LoVo (cell line): ENCODE measurements at places on chromosomes 5 and 9.

DNA sequence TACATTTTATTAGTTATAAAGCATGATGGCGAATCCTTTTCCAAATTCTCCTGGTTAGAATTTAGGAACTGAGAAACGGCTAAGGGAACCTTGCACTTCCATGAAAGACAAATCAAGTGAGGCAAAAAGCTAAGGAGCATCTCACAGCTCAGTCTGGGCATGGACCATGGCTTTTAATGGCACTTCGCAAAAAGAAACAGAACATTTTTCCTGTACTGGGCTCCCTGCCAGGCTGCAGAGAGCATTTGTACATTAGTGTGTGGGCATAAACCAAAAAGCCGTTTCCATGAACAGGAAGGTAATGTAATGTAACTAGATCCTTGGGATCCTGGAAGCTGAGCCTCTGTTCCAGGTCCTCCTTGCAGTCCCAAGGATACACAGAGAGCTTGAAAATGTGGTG, 354.2 kb downstream of the MRPS30 start:
- no peak for DNase-seq

DNA sequence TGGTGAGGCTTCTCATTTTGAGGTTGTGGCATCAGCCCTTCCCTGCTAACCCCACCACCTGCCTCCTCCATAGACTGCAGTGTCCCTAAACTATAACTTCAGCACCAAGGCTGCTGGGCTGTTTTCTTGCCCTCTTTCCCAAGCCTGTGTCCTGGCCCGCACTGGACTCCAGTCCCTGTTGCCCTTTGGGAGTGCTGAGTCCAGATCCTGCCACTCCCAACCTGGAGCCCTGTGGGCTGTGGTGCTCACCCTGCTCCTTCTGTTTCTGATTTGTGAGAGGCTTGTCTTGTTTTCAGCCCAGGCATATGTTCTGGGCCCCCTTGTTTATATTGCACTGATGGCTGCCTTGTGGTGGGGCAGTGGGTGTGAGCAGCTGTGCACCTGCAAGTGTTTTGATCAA, 39.7 kb upstream of the RNU6ATAC start:
- no peak for DNase-seq

DNA sequence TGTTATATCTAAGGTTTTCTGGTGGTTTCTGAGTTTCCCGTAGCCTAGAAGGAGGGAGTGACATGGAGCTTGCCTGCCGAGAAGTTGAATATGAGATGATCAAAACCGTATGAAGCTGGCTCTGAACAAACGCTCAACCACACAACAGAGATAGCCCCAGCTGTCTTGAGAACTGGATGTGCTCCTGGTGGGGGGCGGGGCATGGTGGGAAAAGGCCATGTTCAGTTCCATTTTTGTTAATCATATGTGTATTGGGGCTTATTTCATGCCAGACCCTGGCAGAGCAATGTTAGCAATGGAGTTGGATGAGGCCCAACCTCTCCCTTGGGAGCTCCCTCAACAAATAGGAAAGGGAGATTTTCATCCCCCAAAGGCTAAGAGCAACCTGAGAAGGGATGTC, 4.8 kb downstream of the CCL19 start:
- DNase-seq: no peak

GRCh38 chr5:14223372-14223771, 80.2 kb downstream of the TRIO start:
- DNase-seq: no peak

DNA sequence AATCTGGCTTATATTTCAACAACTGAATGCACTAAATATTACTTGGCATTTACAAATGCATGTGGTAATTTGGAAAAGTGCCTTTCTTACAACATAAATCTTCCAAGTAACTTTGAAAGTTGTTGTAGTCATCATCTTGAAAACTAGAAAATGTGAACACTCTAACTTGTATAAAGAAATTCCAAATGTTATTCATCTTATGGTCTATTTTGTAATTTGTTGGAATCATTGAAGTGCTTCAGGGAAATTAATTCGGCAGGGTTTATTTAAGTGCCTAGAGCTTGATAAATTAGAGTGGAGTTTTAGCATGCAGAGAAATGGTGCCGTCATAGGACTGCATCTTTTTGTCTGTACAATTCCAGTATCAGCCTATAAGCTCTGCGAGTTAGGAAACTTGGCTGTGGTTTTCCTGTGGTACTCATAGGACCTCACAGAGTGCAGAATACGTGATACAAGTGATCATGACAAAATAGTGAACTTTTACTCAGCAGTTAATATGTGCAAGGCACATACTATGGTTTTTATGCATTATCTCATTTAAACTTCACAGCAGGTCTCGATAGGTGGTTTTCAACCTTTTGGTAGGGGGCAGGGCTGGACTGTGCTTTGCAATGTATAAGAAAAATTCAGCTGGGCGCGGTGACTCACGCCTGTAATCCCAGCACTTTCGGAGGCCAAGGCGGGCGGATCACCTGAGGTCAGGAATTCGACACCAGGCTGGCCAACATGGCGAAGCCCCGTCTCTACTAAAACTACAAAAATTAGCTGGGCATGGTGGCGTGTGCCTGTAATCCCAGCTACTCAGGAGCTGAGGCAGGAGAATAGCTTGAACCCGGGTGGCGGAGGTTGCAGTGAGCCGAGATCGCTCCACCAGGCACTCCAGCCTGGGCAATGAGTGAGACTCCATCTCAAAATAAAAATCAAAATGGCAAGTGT, 79.6 kb downstream of the RAI14 start:
- DNase-seq: no peak

DNA sequence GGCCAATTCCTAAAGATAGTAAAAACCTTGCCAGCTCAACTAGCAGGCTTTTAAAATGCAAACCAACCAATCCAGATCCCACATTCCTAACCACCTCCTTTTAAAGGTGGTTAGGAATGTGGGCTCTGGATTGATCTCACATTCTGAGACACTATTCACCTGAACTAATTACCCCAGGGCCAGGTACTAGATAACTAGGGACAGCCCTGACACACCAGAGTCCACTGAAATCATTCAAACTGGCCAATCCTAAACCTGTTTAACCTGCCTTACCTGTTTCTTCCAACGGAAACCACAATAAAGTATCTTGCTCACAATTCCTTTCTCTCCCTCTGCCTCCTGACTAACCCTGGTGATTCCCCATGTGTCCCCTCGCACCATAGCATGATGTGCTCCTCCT, 168.3 kb upstream of the DMAC1 start:
- DNase-seq: no peak

GRCh38 chr9:33041432-33042188, 16.5 kb downstream of the DNAJA1 start:
- no peak for DNase-seq
